ENCODE measurements at places on chromosomes 3 and 15.

GRCh38 chr3:149936812-149937230, 33.9 kb downstream of the PFN2 start:
- DNase-seq: peak; percentile 45

GRCh38 chr3:194687638-194688199, 2.0 kb downstream of the FAM43A start:
- DNase-seq: peak; percentile 53

DNA sequence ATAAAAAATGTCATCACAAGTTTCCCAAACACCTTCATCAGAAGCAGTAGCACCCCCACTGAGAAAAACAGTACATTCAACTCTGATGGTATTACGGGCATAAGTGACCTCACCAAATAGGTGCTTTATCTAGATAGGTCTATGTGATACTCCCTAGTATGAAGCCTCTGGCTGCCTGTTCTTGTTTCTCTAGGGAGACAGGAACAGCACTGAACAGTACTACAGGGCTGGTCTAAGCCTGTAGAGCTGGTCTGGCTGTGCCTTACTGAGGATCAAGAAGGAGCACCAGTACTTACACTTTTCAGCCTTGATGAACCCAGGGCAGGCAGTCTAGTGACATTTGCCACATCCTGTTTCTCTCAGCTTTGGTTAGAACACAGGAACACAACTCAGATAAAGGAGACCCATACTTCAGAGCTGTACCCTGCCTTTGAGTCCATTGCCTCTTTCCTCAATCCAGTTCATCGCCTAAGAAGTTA, 35.9 kb downstream of the OXNAD1 start:
- no peak for DNase-seq

DNA sequence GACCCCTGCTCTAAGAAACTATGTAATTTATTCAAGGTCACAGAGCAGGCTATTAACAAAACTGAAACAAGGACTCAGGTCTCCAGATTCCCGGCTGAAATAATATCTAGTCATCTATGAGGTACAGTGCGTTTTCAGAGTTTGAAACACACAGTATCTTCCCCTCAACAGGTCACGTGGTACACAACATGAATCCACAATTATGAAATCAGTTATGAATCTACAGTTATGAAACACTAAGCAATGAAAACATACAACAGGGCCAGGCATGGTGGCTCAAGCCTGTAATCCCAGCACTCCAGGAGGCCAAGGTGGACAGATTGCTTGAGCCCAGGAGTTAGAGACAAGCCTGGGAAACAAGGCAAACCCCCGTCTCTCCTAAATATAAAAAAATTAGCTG, 72.7 kb downstream of the FSIP1 start:
- DNase-seq: no peak

DNA sequence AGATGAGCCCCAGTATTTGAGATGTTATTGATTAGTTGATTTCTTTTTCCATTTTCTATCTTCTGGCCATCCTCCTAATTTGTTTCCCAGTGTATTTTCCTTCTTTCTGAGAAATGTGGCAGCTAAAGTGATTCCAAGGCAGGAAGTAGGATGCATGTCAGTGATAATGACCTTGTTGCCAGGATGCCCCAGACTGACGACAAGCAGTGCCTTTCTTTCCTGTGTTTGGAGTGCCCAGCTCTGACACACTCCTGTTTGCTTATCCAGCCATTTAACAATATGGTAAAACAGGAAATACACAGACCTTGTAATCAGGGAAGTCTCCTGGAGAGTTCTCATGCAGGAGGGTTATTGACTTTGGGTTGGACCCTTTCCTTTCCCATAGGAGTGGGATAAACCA, 20.4 kb downstream of the TMOD2 start:
- no peak for DNase-seq

- no peak for DNase-seq
Observed at GRCh38 chr3:38722781-38723568, 73.5 kb upstream of the SCN5A start.

DNA sequence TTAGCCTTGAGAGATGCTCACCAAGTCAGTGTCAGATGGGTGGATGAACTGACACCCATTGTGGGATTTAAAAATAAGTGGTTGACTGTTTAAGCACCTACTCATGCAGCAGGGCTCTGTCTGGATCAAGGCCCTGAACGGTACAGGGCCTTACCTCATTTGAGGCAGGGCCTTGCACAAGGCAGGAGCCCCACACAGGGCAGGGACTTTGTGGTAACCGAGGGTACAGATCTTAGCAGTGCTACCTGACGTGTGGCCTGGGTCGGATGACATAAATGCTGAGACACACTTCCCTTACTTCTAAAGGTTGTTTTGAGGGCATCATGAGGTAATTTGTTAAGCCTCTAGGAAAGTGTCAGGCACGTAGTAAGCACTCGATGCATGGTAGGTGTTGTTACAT, 59.5 kb upstream of the PLXNA1 start:
- no peak for DNase-seq

GRCh38 chr15:65583701-65584100, 27.2 kb downstream of the INTS14 start:
- peak; percentile 16 for DNase-seq

- DNase-seq: peak; percentile 36
Observed at GRCh38 chr3:151593928-151594327, 133.1 kb upstream of the IGSF10 start.

DNA sequence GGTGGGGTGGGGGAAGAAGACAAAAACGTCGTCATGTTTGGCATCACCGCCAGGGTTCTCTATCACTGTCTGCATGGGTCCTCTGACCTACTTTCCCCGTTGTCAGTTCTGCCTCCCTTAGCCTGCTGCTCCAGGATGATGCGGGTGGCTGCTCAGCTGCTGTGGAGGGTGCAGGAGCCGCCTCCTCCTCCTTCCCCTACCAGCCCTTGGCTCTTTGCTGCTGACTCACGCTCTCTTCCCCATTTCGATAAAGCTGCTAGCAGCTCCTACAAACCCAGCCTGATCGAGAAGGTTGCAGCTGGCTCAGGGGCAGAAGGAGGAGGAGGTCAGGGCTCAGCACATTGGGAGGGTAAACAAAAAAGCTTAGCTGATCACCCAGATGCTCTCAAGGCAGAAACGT, 49.5 kb upstream of the SEC13 start:
- DNase-seq: peak; percentile 42

GRCh38 chr3:134134698-134135415, 105.1 kb upstream of the SLCO2A1 start:
- DNase-seq: no peak

GRCh38 chr3:15581471-15582394, 19.6 kb downstream of the HACL1 start:
- DNase-seq: no peak

- no peak for DNase-seq
Observed at GRCh38 chr3:89250742-89251141, 143.3 kb downstream of the EPHA3 start.

- peak; percentile 95 for DNase-seq
Observed at GRCh38 chr3:48564022-48564421, 441 bp upstream of the UCN2 start.

DNA sequence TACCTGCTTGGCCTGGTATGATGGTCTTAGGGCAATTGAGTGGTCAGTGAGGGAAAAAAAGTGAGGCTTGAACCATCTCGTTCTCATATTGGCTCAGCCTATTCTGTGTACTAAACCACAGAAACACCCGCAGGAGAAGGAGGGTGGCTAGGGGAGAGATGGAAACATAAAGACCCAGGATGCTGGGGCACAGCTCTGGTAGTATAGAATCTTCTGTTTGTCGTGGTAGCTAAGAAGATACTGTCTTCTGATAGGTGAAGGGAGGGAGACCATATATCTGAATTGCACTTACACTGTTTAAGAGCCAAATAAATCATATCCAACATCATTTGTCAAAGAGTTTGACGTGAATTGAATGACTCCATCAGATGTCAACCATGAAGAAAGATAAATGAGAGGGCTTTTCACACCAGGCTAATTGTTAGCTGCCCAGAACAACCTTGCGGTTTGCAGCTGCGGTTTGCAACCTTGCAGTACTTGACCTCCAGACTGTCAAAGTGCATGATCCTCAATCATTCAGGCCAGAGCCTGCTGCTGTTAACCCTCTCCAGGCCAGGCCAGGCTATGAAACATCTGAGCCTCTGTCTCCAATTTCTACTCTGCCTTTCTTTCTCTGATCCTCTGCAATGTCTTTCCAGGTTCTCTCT, 40.9 kb upstream of the PIK3R4 start:
- DNase-seq: no peak

DNA sequence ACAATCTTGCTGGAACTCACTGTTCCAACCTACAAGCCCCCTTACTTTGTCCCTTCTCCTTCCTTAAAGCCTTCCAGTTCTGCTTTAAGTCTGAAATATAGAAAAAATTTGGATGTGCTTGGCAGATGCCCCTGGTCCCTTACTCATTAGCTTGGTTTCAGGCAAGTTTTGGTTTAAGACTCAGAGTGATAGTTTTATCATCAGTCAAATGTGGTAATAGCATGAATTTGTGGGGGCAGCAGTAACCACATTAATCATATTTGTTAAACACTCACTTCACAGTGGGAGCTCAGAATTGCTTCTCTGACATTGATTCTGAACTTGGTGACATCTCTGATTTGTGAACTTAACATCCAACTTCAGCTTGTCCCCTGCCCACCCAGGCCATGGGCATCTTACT, 58.3 kb upstream of the ALDH1A3 start:
- no peak for DNase-seq

DNA sequence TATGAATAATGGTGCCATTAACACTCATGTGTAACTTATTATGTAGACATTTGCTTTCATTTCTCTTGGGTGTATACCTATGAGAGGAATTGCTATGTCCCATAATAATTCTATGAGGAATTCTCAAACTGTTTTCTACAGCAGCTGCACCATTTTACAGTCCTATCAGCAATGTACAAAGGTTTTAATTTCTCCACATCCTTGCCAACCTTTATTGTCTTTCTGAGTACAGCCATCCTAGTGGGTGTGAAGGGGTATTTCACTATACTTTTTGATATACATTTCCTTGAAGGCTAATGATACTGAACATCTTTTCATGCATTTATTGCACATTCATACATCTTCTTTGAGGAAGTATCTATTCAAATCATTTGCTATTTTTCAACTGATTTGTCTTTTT, 34.5 kb downstream of the TJP1 start:
- DNase-seq: no peak

GRCh38 chr3:17505856-17506255, 236.6 kb downstream of the TBC1D5 start:
- peak; percentile 31 for DNase-seq

GRCh38 chr3:57727106-57727505, 29.0 kb upstream of the SLMAP start:
- no peak for DNase-seq

Data from AG08395 (cell line).